AG04449 (cell line): ENCODE measurements at places on chromosomes 1 and 21.
A peak's percentile ranks its signal among the peaks of the same experiment; 100 is the strongest.

DNA sequence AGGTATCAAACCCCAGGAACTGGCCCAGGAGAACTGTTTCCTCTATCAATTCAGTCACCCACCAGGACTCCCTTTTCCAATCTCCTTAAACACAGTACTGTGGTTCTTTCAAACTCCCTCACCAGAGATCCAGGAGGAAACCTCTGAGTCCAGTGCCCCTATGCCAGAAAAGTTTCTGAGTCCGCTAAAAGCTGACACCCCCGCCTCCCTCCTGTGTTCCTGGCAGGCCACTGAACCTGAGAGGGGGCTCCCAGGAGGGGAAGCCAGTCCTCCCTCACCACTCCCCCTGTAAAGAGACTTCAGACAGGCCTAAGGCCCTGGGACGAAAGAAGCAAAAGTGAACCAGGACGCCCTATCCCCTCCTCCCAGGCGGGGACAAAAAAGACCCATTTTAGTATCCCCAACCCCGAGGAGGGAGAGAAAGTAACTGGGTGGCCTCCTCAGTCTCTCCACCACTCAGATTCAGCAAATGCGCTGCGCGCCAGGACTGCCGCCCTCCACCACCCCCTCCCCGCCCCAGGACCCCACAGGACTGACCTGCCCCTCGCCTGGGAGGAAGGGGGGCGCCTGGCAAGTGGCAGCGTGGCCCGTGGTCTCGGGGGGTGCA lies 624 bp downstream of the SLC41A1 start:
- no peak for DNase-seq

DNA sequence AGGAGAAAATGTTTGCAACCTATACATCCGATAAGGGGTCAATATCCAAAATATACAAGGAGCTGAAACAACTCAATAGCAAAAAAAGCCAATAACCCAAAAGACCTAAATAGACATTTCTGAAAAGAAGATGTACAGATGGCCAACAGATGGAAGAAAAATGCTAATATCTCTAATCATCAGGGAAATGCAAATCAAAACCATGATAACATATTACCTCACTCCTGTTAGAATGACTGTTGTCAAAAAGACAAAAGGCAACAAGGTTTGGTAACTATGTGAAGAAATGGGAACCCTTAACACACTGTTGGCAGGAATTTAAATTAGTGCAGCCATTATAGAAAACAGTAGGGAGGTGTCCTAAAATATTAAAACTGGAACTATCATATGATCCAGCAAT lies 74.7 kb downstream of the LEPR start:
- DNase-seq: no peak

DNA sequence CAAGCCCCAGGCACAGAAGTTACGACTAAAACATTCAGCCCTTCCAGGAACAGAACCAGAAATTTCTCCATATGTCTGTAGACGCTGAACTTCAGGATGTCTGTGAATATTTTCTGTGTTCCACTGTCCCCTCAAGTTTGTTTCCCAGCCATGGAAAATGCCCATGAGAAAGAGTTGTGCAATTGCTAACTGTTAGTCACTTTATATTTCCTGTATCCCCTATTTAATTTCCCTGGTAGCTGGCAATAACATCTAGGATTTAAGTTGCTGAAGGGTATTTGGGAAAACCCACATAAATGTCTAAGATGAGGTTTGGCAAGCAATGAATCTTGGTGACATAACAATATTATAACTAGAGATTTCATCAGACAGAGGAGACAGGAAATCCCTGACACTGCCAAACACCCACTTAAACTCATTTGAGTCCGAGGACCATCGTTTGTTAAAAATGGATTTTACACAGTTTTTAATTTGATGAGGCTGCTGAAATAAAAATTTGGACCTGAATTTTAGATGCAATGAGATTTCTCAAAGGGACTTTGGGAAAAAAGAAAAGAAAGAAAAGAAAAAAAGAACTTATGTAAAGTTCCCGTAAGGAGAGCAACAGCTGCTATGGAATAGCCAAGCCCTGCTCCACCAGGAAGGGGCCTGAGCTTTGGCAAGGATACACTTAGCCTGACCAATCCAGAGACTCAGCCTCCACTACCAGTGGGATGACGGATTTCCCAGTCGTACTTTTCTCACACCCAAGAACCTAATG lies 21.8 kb upstream of the ERRFI1 start:
- peak; percentile 71 for DNase-seq

DNA sequence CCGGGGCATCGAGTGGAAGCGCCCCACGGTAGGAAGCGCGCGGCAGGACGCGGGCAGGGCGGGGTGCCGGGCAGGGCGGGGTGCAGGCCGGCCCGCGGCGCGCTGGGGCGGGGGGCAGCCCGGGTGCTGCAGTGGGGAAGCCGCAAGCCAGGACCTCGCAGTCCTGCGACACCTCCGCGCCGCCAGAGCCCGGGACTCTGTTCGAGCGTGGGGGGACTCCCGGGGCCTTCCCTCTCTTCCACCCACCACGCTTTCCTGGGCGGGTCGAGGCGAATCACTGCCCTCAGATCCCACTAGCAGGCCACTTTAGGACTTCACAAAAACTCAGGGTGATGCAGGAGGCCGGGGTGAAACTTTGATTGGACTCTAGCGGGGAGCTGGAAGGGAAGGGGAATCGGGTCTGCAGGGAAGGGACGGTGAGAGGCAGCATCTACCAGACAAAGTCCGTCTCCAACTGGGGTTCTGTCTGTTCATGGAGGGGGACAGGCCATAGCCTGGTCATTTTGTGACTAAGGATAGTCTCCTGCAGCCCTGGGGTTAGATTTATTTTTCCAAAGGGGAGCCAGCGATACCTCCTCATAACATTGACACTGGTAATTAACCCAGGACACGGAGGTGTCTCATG lies 623 bp downstream of the CAPN2 start:
- DNase-seq: no peak

DNA sequence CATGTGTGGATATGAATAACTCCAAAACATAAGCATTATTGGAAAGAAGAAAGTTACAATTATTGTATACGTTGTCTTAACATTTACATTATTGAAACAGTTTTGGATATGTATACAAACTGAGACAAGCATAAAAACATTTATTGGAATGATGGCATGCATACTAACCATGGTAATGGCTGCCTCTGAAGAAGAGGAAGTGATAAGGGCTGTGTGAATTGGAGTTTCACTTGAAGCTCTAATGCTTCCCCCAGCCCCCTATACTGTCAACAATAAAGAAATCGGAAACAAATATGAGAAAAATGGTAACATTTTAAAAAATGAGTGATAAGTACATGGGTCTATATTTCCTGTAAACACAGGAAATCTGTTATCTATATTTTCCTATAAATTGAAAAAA lies 367.7 kb upstream of the DPYD start:
- DNase-seq: no peak

- DNase-seq: no peak
Observed at GRCh38 chr1:154190550-154190949, 1.4 kb downstream of the TPM3 start.

DNA sequence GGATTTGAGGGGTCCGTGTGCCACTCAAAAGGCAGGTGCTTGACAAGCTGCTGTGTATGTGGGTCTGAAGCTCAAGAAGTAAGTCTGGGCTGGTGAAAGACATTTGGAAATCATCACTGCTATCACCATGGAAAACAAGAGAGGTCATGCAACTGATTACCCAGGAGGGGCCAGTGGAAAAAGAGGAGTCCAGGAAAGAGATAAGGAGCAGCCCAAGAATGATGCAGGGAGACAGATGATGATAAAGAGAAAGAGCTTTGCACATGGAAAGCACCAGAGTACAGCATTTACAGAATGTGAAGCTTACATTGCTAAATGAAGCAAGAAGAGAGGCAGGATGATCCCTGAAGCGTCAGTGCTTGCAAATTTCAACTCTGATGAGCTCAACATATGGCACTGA lies 203.2 kb downstream of the SETD4 start:
- no peak for DNase-seq

DNA sequence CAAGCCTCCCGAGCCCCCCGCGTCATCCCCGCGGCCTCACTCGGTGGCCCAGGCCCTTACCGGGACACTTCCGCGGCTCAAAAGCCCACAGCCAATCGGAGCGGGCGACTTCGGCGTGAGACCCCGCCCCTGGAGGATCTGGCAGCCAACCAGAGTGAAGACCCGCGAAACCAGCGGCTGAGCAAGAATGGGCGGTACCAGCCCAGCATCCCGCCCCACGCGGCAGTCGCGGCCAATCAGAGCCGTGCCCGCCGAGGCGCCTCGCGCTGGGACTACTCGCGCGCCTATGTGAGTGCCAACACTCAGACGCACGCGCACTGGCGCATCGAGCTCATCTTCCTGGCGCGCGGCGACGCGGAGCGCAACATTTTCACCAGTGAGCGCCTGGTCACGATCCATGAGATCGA lies 22.5 kb downstream of the DISP3 start:
- no peak for DNase-seq

DNA sequence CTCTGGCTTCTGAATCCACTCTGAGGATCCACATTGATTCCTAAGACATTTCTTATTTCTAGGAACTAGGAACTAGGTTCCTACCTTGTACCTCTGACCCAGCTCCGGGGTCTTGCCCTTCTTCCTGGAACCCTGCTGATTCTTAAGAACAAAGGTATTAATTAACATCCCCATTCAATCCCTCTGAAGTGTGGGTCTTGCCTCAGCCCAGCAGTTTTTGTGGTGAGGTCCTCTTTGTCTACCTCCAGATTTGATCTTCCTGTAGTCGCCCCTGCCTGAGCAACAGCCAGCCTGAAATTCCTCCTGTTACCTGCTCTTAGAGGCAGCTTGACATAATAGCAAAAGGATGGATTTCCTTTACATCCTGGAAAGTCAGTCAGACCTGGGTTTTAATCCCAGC lies 46.7 kb upstream of the CAMK1G start:
- no peak for DNase-seq

DNA sequence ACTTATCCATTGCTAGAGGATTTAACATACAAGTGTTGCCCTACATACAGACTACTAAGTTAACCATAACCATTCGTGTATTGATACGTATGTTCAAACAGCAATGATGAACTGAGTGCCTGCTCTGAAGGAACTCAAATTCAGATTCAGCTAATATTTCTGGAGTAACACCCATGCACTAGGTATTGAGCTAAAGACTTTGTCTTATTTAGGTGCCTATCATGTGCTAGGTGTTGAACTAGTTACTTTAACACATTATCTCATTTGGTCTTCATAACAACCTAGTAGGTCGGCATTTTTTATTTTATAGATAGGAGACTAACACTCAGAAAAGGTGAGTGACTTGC lies 160.0 kb downstream of the LTN1 start:
- no peak for DNase-seq

- DNase-seq: no peak
Observed at GRCh38 chr1:54567961-54568360, 19.9 kb downstream of the ACOT11 start.

DNA sequence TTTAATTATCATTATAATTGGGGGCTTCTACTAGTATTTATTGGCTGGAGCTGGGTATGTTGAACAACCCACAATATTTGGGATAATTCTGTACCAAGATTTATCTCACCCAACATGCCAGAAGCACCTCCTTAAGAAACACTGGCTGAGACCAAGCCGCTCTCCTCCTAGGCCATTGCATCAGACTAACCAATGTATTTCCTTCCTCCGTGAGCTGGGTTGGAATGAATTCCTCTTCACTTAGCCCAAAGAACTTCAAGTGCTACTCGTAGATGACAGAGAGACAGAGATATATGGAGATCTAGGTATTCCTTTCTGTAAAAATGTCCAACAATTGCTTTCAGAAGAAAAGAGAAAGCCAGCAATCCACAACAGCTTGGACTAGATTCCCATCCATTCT lies 87.2 kb upstream of the ETS2 start:
- no peak for DNase-seq

- no peak for DNase-seq
Observed at GRCh38 chr1:75461808-75462325, 149.0 kb downstream of the SLC44A5 start.

DNA sequence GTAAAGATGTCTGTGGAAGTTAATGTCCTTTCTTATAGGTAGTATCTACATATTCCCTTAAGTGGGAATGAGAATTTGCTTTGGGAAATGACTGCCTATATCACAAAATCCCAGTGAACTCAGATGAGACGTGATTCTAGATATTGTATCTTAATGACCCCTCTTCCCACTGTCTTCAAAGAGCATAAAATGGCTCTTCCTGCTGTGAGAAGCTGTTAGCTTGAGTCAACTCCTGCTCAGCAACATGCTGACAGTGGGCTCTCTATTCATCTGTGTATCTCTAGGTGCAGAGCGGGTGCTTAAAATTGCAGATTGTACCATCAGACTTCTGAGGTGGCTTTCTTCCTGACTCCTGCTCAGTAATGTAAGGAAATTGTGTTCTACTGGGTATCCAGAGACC lies 100.6 kb downstream of the SPAG17 start:
- no peak for DNase-seq

DNA sequence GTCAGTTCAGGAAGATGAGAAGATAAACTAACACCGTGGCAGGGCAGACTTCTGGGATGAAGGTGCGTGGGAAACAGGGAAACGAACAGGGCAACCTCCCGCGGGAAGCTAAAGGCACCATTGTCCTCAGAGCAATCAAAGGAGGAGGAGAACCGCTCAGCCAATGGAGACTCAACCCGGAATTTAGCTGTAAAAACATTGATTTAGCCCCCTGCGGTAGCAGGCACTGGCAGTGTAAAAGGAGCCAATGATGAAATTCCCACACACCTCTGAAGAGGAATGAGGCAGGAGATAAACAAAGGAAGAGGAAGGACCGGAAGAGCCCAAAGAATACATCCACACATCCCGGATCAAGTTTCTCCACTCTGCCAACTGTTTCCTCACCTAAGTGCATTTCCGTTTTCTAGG lies 19.5 kb downstream of the HLCS start:
- no peak for DNase-seq

- DNase-seq: no peak
Observed at GRCh38 chr1:231266811-231267322, 25.9 kb downstream of the GNPAT start.

DNA sequence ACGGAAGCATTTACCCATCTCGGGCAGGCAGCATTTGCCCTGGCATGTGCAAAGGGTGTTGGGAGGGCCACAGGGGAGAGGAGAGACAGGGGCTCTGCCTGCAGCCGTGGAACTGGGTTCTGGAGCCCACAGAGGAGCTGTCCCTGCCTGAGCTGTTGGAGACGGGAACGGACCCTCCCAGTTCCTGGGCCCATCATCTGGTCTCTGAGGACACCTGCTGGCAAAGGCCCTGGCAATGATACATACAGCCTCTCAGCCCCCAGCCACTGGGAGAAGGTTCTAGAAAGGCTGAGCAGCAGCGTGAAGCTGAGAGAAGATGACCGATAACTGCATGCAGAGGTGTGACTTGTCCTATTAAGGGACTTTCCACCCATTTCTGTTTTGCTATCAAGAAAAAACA lies 31.4 kb downstream of the FAAP20 start:
- DNase-seq: no peak
